NCI-H510A (cell line): ENCODE measurements at places on chromosomes 3 and 15.

DNA sequence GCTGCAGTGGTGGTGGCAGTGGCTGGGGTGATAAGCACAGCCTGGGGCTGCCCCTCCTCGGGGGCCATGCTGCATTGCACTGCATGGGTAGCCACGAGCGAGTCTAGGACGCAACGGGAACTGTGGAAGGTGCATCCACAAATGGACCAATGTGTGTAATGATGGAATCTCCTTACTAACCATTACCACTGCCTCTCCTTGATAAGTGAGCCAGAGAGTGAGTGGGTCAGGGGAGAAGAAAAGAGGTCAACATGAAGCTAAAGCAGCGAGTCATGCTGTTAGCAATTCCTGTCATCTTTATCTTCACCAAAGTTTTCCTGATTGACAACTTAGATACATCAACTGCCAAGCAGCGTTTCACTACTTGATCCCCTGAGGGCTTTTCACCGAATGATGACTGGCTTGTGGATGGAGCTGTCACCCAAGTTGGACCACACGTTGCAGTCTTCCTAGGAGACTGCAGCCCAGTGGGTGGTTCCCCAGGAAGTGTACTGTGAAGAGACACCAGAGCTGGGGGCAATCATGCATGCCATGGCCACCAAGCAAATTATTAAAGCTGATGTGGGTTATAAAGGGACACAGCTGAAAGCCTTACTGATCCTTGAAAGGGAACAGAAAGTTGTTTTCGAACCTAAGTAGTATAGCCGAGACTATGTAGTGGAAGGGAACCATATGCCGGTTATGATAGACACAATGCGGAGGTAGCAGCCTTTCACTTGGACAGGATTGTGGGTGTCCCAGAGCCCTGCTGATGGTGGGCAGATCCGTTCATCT is 20.6 kb downstream of the SAMD7 start:
- DNase-seq: no peak

GRCh38 chr3:126854666-126855065 is 128.2 kb upstream of the PLXNA1 start:
- DNase-seq: no peak

DNA sequence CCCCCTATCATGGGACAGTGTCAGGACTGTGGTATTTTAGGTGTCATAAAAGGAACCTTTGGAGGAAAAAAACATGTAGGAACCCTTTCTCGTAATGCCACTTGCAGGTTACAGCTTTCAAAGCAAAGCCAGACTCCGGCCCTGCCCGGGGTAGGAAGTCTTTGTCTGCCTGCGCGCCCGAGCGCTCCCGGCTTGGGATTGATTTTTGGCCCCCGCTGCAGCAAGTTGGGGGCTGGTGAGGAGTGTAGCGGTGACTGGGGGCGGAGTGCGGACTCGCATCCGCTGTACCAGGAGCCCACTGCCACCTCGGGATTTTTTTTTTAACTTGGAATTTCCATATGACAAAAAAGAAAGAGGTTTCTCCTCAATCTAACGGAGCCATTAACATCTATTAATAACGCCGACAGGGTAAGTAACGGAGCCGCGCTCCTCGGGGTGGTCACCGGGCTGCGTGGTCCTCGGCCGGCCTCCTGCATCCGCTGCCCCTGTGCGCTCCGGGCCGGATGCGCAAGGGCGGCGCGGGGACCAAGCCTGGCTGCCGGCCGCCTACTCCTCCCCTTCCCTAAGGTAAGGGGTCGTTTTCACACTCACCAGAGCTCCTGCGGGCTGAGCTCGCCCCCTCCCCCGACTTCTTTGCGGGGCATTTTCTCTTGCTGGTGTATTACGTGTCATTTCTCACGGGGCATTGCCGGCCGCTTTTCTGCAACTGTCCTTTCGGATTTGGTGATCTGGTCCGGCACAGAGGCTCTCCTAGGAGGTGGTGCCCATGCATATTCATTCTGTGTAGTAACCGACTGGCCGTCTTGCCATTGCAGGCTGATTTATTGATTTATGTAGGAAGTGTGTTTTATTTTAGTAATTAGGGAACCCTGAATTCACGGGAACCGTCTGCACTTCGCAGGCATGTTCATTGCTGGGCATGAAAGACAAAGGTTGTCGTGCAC is 219.8 kb upstream of the TOPAZ1 start:
- DNase-seq: no peak

GRCh38 chr15:59687836-59688235 is 1.3 kb downstream of the BNIP2 start:
- no peak for DNase-seq

DNA sequence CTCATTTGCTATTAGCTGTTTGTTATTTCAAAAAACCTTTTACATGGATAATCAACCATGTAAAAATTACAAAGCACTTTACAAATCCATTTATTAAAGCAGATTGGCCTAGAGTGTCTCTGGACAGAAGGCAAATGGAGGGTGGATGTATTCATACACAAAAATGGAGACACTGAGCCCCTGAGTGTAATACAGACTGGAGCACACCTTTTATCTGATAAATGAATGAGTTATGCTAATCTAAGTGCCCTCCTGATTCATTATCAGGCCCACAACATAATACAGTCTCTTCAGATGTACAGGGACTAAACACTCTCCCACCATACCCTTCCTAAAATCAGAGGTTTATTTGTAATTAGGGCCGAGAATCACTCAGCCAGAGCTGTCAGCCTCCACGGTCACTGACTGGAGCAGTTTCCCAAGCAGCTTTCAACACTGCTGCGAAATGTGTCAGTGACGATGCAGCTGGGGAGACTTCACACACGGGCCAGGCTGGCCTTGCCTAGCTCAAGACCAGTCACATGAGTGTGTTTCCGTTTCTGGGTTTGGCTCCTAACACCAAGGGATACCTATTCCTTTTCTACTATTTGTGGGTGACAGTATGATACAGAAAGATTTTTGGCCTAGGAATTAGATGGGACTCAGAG is 271.8 kb downstream of the ZIC1 start:
- no peak for DNase-seq

DNA sequence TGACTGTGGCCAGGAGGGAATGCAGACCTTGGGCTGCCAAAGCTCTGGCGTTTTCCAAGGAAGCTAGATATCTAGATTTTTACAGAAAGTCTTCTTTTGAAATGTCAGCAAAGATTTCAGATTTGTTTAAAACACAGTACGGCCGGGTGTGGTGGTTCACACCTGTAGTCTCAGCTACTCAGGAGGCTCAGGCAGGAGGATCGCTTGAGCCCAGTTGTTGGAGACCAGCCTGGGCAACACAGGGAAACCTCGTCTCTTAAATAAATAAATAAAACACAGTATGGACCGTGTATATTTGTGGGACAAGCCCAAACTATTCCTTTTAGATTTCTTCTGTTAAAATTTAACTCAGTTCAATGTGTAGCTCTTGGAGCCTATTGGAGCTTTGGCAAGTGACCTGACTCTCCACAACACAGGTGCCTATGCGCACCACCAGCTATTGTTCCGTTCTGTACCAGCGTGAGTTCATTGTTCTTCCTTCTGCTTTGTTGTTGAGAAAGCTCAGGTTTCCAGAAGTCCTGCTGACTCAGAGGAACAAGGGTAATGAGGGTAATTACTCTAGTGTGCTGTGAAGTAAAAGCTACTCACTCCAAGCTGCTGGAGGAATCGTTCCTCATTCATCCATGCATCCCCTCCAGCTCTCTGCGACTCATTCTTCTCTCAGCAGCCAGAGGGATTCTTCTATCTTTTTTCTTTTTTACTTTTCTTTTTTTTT is 73.1 kb upstream of the SLC6A6 start:
- peak; percentile 47 for DNase-seq

DNA sequence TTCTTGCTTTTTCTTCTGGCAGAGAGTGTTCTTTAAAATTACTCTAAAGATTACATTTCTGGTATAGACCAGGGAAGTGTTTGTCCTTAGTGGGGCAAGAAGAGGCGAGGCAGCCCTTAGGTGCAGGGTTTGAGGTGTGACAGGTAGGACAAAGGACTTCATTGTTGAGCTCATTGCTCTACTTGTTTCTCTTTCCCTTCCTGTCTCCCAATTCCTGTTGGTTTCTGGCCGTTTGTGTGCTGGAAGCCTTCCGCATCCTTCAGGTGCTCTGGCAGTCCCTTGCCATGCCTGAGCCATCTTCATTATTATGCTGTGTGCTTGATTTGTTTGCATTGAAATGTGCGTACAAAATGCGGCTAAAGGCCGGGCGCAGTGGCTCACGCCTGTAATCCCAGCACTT is 85.1 kb downstream of the CCK start:
- no peak for DNase-seq

DNA sequence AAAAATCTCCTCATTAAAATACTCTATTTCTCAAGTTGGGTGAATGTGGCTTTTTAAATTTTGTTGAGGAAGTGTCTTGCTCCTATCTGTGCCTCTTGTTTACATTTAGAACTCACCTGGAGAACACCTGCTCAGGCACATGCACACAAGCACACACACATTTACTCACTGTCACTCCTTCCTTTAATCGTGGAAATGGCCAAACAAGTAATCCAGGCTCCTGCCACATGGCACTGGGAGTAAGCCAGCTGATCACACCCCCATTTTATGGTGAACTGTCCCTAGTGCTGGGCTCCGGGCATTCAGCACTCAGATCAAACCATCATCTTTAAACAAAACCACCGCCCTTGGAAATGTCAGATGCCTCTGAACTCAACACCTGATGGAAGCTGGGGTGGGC is 204.7 kb upstream of the BHLHE40 start:
- DNase-seq: no peak

GRCh38 chr3:143755978-143756377 is 92.3 kb downstream of the SLC9A9 start:
- DNase-seq: no peak

DNA sequence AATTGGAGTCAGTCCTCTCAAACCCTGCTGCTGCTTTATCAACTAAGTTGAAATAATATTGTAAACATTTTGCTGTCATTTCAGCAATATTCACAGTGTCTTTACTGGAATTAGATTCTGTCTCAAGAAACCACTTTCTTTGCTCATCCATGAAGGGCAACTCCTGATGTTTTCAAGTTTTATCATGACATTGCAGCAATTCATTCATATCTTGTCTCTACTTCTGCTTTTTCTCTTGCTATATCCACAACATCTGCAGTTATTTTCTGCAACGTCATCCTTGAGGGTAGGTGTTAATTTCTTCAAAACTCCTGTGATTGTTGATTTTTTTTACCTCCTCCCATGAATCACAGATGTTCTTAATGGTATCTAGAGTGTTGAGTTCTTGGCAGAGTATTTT is 181.6 kb downstream of the EPHA6 start:
- DNase-seq: no peak

DNA sequence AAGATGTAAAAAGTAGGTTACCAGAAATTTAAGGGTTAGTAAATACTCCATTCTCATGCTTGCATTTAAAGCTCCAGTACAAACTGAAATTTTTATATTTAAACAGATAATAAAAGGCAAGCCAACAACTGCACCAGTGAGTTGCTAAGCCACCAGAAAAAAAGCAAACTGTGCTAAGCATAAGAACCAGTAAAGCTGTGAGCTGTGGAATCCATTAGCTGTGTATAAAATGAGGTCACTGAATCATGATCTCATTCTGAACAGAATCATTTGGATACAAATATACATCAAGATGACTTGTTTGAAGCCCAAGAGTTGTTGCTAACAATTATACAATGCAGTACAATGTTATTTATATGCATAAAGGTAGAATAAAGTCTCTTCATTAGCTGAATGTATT is 1312.2 kb downstream of the SI start:
- DNase-seq: no peak

- DNase-seq: no peak
Observed at GRCh38 chr3:114554731-114555130, 260.9 kb downstream of the TIGIT start.

DNA sequence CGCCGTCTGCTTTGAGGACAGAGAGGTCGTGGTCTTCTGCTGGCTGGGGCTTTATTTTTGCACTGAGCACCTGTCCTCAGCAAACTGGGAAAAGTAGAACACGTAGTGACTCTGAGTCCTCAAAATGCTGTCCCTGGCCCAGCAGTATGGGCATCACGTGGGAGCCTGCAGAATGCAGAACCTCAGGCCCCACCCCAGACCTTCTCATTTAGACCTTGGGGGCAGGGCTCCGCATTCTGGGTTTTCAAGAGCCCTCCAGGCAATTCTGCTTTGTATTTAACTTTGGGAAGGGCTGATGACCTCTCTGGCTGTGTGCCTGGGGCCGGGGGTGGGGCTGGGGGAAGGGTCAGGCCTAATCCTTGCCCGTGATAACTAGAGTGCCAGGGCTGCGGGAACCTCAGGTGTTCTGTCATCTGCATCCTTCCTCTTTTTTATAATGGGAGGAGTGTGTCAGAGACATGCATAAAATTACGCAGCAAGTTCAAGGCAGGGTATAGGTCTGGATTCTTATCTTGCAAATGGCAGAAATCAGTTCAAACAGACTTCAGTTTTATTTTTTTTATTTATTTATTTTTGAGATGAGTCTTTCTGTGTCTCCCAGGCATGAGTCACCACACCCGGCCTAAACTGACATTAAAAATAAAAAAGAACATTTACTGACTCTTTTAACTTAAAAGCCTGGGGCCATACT is 11.1 kb downstream of the SLC6A6 start:
- DNase-seq: no peak

DNA sequence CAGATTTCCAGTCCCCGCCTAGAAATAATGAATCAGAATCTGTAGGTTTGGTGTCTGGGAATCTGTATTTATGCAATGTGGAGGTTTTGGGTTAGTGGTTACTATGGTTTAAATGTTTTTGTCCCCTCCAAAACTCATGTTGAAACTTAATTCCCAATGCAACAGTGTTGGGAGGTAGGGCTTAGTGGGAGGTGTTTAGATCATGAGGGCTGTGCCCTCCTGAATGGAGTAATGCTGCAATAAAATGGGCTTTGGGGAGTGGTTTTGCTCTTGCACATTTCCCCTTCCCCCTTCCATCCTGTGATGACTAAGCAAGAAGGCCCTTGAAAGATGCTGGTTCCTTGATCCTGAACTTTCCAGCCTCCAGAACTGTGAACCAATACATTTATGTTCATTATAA is 9.2 kb upstream of the RFC4 start:
- DNase-seq: no peak

DNA sequence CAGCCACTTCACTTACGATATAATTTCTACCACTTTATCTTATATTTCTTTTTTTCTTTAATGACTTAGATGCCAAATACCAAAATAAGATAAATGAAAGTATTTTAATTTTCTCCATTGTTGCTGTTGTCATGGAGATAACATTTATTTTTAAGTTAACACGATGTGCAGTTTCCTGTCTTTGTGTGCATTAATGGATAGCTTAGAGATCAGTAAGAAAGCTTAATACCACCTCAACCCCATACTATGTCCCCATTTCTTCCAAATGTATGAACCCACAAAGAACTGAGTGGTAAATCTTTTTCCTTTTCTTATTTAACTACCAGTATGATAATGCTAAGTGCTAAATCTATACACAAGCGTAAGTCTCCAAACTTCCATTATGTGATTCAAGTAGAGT is 17.1 kb downstream of the PCNP start:
- no peak for DNase-seq

GRCh38 chr3:5767304-5767703 is 579.8 kb downstream of the EDEM1 start:
- no peak for DNase-seq

- DNase-seq: no peak
Observed at GRCh38 chr15:39728845-39729244, 53.8 kb downstream of the FSIP1 start.

- no peak for DNase-seq
Observed at GRCh38 chr3:11476735-11477144, 167.0 kb downstream of the VGLL4 start.
